ENCODE measurements at places on chromosomes 12 and 14. TPM values are rescaled to one million over a fixed set of nuclear protein-coding genes. Genes with fewer than 3 reads are reported as not detected.

DNA sequence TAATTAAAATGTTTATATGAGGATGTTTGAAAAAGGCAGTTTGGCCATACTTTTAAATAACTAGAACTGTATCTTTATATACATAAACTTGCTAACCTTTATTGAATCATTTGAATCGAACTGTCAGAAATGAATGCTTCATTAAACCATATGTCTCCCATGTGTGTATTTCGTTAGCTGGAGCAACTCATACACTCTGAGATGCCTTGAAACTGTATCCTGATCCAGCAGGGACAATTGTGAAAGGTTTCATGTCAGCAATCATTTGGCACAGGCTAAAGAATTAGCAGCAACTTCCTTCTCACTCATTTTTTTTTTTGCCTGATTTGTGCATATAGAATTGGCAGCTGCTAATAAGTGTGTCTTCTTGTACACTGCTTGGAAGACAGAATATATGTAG lies 109.9 kb downstream of the NAV3 start:
- DNase-seq: no peak

DNA sequence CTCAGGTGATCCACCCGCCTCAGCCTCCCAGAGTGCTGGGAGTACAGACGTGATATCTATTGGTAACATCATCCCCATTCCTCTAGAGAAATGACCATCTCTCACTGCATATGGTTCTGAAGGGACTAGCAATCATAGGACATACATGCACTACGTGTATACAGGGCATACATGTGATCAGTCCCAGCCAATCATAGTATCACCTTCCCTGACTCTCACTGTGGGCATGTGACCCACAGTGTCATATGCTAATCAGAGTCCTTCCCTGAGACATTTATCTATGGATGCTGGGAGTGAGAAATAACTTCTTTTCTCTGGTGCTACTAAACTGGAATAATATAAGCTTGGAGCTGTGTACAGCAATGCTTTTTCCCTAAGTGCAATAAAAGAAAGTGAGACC lies 12.1 kb upstream of the FBXW8 start:
- DNase-seq: no peak

DNA sequence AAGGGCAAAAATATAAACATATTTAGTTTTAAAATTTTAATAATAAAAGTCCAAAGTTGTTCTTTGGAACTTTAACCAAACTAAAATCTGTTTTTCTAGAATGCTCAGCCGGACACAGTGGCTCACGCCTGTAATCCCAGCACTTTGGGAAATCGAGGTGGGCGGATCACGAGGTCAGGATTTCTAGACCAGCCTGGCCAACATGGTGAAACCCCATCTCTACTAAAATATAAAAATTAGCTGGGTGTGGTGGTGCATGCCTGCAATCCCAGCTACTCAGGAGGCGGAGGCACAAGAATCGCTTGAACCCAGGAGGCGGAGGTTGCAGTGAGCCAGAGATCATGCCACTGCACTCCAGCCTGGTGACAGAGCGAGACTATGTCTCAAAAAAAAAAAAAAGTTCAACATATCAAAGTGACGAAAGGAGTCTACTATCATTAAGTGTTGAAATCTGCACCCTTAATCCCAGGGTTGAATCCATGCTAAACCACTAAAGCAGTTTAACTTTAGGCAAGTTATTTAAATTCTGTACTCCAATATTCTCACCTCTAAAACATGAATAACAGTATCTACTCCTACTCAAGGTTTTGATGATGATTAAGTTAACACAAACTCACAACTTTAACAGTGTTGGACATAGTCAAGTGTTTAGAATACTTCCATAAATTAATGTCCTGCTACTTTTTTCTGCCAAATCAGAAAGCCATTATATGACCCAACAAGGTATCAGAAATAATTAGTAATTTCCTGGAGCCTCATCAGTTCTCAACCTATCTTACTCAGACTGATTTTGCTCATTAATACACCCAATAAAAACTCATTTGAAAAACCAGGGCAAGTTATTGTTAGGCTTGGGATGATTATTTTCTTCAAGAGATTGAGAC lies 11.0 kb downstream of the HNRNPC start:
- no peak for DNase-seq

The CLBA1 gene
- 13.0 TPM for total RNA-seq

The HHIPL1 gene
- 5.3 TPM for total RNA-seq

- no peak for DNase-seq
Observed at GRCh38 chr14:105199093-105199492, 18.0 kb upstream of the NUDT14 start.

The SYNDIG1L gene
- total RNA-seq: 6.9 TPM

DNA sequence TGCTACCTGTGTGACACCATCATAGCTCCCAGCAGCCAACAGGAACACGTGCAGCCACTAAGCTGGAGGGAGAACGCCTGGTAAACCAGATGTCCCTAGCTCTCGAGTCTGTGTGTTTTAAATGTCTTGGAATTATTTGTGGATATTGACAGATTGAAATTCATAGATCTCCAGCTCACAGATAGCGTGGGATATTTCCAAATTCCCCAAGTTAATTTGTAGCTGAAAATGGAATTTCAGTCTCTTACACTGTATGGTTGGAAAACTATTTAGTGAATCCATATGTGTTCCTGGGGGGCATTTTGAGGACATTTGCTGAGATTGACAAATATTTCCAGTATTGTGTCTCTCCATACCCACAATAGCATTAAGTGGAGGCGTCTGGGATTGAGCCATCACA lies 618.6 kb upstream of the TMEM132C start:
- no peak for DNase-seq

GRCh38 chr14:32567543-32568384 lies 238.7 kb downstream of the AKAP6 start:
- DNase-seq: no peak

DNA sequence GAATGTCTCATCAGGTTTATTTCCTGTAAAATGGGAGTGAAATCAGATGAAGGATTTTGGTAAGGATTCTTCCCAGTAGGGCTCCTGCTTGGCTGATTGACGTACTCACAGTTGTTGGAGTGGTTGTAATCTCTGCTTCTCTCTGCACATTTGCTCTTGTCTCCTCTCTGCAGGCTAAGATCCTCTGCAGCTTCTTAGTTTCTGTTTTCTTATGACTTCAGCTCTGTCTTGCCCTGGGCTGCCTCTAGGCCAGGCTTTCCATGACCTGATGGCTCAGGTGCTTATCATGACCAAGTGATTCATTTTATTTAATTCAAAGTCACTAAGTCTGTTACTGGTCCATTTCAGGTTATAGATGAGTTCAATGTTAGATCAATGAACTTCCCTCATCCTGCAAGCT lies 394.5 kb upstream of the DDHD1 start:
- DNase-seq: no peak

DNA sequence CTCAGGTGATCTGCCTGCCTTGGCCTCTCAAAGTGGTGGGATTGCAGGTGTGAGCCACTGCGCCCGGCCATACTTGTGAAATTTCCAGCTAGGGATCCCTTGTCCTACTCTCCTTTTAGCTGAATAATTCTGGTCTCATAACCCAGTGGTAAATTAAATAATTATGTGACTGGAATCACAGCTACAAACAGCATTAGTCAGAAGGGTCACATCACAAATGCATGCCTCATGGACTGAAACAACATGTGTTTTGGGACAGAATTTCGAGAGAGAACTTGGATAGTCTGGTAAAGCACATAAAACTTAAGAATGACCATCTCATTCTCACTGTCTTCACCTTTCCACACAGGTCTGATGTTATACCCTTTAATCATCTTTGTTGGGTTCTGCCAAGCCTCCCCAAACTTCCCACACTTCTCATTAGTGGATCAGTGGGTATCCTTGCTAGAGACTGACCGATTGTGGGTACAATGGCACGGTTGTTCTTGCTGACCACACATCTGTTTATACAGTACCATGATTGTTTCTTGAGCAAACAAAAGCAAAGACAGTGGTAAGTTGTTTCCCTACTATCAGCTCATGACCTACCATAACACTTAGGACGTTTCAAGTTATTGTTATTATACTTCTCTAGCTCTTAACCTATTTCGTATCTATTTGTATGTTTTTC lies 5.1 kb downstream of the GPRC5D start:
- peak; percentile 47 for DNase-seq

- no peak for DNase-seq
Observed at GRCh38 chr12:82481954-82482353, 123.6 kb downstream of the METTL25 start.

DNA sequence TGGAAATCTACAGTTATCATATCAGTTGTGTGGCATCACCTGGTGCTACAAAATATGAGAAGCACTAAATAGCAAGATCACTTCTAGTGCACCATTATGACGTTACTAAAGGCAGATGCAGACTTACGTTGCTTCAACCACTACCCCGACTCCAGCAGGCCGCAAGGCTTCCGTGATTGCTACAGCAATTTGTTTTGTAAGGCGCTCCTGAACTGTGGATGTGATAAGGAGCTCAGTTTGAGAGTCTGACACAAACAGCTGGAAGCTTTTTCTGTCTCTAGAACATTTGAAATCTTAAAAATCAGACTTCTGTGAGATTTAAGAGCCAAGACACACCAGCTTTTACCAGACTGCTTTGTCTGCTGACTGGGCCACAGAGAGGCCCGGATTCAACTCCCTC lies 57.0 kb downstream of the GCH1 start:
- no peak for DNase-seq

The RNASE4 gene
- 1.2 TPM for total RNA-seq

DNA sequence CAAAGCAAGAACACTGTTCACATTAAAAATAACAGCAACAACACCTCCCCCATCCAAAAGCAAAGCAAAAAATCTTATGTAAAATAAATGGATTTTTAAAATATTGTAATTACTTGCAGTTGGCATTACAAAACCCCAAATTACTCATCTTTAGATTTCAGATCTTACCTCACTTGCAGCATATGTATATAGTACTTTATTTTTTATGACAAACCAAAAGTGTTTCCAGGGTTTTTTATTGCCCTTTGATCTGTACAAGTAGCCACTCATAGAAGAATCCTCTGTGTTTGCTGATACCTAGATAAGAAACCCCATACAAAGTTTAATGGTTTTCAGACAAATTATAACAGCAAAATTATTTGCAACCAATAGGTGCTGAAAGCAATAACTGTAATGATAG lies 12.2 kb upstream of the NR2C1 start:
- no peak for DNase-seq

DNA sequence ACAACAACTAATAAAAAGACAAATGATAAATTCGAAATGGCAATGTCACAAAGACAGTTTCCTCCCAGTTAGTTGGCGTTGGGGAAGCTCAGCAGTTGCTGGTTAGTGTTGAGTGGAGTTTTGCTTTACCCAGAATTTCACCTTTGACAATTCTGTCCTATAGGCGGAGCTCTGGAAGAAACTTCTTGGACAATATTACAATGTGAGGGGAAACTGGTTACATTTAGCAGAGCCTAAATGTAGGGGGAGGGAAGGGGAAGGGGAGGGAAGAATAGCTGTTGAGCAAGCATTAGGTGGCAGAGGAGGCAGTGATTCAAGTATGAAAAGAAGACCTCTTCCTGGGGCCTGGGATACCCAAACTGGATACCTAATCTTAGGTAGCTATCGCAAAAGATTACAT lies 51.4 kb downstream of the BDKRB1 start:
- no peak for DNase-seq

The ADAMTS20 gene
- 0.41 TPM for total RNA-seq

- DNase-seq: no peak
Observed at GRCh38 chr14:55200651-55201050, 9.3 kb upstream of the DLGAP5 start.

The BLTP3B gene
- total RNA-seq: 106 TPM

DNA sequence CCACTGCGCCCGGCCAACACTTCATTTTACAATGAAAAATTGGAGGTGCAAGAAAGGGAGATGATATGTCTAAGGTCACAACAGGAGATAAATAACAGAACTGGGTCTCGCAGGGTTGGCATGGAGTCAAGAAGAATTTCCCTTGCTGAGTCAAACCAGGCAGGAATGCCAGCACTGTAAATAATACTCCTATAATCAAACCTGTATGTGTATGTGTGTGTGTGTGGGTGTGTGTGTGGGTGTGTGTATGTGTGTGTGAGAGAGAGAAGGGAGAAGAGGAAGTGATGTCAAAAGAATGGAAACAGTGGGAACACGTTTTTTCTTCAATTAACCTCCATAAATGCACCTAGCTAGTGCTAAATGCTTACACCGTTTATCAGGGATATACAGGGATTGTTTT lies 70.4 kb downstream of the TMEM116 start:
- DNase-seq: no peak

The MCRS1 gene
- total RNA-seq: 35.9 TPM

The ALDH1L2 gene
- 4.9 TPM for total RNA-seq

GRCh38 chr14:59208954-59209353 lies 20.5 kb downstream of the DAAM1 start:
- DNase-seq: no peak

DNA sequence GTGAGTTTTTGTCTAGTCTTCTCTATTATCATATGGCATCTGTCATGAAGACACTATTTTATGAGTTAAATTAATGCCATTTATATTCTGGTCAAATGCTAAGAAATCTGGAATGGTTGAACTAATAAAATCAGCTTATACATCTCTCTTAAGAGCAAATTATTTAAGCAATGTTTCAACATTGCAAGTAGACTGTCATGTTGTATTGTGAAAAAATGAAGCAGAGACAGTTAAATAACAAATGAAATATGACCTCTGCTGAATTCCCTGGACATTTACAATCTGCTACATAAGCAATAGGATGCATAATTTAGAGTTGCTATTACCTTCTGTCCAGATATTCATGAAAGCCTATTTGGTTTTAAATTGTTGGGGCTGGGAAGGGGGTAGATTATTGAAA lies 30.6 kb downstream of the NAV3 start:
- DNase-seq: no peak

DNA sequence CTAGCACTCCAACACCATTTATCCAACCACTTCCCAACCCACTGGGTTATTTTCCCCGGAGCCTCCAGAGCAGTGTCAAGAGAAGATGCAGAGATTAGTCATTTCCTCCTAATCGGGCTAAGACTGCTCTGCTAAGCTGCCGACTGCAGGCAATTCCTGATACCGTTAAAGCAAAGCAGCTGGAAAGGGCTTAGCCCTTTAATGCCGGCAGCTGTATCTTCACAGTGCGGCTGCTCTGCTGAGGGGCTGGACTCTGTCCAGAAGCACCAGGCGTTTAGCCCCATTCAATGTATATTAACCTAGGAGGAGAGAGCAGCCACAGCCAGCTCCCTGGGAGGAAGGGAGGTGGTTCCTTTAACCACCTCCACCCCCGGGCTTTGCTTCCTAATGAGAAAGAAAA lies 11.1 kb downstream of the AQP6 start:
- no peak for DNase-seq

- DNase-seq: no peak
Observed at GRCh38 chr12:53060721-53061276, 10.9 kb downstream of the TNS2 start.

- peak; percentile 80 for DNase-seq
Observed at GRCh38 chr12:1634590-1635191, 5.7 kb downstream of the WNT5B start.

GRCh38 chr12:44771485-44772021 lies 104.6 kb downstream of the NELL2 start:
- DNase-seq: no peak

DNA sequence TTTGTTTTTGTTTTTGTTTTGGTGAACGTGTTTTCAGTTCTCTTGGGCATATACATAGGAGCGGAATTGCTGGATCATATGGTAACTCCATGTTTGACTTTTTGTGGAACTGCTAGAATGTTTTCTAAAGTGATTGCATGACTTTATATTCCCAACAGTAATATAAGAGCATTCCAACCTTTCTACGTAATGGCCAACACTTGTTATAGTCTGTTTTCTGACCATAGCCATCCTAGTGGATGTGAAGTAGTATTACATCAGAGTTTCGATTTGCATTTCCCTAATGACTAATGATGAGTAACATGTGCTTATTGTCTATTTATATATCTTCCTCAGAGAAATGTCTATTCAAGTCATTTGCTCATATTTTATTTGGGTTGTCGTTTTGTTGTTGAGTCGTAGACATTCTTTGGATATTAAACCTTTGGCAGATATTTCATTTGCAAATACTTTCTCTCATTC lies 268.7 kb downstream of the AEBP2 start:
- no peak for DNase-seq

Data from frontal cortex (tissue), 4 donors.